PC-9 (cell line): ENCODE measurements at places on chromosomes 5 and 9. TPM values are rescaled to one million over a fixed set of nuclear protein-coding genes. Genes with fewer than 3 reads are reported as not detected.

The ZNF879 gene
- total RNA-seq: 0.24 and 0.83 TPM in 2 replicates

The ACTBL2 gene
- total RNA-seq: 0.98 and 1.5 TPM in 2 replicates

DNA sequence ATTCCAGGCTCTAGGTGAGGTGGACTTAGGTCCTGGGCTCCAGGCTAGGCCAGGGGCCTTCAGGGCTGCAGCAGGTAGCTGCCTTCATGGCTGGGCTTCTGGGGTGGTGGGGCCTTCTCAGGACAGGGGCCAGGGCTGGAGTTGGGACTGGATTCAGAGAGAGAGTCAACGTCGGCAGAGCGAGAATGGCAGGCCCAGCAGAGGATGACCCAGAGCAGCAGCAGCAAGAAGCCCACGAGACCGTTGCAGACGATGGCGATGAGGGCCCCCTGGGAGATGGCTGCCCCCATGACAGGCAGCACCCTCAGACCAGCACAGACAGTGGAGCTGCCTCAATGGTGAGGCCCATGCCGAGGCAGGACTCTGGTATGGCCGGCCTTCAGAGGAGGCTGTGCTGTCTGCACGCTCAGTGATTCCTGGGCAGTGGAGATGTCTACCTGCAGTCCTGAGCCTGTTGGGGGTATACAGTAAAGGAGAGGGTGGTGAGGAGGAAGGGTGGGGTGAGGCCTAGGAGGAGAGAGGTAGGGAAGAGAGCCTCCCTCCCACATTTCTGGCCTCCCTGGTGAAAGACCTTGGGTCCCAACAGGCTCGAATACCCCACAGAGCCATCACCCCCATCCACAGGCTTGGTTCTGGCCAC is 1.3 kb downstream of the ENHO start:
- DNase-seq: no peak

GRCh38 chr5:123813264-123813663 is 301.3 kb downstream of the CSNK1G3 start:
- DNase-seq: no peak

- no peak for DNase-seq
Measured at GRCh38 chr5:158699298-158699880, 400.3 kb downstream of the EBF1 start.

DNA sequence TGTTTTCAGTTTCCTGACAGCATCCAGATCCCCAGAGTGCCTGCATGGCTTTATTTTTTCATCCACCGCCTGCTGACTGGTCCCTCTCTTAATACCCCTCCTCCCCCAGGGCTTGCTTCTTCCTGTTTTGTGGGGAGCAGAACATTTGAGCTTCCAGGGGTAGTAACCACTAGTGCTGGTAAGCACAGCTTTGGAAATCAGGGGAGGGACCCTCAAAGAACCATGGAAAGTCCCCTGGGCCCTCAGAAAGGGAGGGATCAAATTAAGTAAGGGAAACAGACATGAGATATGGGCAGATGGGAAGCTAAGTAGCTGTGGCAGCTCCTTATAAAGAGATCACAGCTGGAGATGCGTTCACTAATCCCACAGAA is 26.8 kb downstream of the GRIA1 start:
- DNase-seq: no peak

DNA sequence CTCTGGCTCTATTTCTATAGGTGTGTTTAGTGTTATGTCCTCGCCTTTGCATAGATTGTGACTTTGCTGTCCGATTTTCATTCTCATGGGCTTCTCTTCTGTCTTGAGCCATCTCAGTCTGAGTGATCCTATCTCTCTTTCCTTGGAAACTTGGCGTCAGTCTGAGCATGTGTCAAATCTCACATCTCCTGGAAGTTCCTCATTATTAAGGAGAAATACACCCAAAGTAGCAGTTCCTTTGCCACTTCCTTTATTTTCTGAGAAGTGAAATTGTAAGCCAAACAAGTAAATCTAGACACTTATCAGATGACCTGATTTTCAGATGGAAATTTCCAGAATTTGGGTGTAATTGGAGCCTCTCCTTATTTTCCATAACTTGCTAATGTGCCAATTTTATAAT is 126.9 kb upstream of the ANKH start:
- no peak for DNase-seq

GRCh38 chr5:141771562-141771961 is 89.5 kb upstream of the ARAP3 start:
- peak; percentile 8 for DNase-seq

DNA sequence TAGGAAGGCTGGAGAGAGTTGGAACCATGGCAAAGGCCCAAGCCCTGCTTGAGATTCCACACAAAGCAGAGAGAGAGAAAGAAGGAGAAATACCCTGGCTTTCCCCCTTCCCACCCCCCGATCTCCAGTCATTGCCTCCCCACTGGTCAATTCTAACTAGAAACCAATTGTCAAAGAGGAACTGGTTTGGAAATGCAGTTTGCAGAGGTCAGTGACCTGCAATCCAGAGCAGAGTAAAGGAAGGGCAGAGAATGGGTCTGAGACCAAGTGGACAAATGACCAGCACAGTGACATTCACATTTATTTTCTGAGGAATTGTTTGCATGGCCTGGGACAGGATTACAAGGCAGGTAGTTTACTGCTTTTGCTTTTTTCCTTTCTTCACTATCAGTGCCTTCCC is 37.5 kb upstream of the ZFYVE16 start:
- DNase-seq: no peak
